ENCODE measurements at places on chromosomes 4 and X.

GRCh38 chr4:77187322-77187721 lies 30.3 kb downstream of the CCNG2 start:
- no peak for DNase-seq

DNA sequence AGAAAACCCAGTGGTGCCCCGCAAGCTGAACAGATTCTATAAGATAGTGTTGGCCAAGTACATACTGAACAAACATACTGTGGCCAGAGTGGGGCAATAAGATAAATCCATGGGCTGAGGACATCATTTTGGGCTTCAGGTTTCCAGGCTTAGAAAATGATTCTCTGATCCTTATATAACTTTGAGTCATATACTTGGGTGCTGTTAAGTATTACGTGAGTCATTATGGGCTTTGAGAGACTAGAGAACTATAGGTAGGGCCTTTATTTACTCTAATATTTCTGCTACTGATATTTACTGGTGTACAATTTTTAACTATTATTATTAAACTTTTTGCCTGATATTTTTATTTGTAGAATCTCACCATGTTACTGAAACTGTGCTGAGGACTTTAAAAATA lies 586.1 kb downstream of the CENPC start:
- no peak for DNase-seq

DNA sequence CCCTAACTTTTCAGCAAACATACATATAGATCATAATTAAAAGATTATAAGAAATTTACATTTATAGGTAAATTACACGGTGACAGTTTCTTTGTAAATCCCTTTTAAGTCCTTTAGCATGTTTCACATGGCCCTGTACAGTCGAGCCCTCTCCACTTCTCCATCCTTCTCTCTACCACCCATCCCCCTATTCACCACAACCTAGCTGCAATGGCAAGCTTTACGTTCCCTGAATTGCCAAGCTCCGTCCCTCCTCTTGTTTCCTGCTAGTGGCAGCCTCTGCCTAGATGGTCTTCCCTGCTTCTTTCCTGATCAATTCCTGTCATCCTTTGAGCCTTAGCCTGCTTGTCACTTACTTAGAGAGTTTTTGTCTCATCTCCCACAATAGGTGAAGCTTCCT lies 116.2 kb downstream of the TMA16 start:
- DNase-seq: no peak

DNA sequence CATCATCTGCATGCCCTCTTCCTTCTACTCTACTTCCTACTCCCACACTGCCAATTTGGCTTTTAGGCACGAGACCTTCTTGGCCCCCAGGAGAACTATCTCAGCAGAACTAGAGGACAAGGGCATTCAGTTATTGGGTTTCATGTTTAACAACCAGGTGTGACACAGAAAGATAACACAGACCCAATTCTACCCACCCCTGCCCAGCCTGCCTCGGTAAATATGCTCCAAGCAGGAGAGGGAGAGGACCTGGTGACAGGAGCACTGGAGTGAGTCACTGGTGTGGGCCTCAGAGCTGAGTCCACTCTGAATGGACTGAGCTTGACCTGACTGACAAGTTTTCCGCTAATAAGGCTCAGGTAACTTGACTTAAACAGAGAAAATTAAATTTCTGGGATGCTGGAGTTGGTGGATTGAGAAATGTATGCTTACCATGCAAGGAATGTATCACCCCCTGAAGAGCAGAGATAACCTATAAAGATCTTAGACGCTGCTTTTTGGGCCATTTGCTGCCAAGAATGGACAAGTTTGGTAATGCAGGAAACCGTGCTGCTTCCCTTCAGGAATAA lies 52.5 kb downstream of the CASP3 start:
- DNase-seq: peak; percentile 8

GRCh38 chr4:49000806-49001205 lies 14.7 kb downstream of the CWH43 start:
- no peak for DNase-seq

- peak; percentile 57 for DNase-seq
Measured at GRCh38 chr4:184807256-184807655, 18.5 kb downstream of the ACSL1 start.

GRCh38 chr4:125283707-125284279 lies 31.0 kb upstream of the FAT4 start:
- peak; percentile 57 for DNase-seq

GRCh38 chr4:182698212-182698611 lies 219.0 kb downstream of the DCTD start:
- peak; percentile 2 for DNase-seq

DNA sequence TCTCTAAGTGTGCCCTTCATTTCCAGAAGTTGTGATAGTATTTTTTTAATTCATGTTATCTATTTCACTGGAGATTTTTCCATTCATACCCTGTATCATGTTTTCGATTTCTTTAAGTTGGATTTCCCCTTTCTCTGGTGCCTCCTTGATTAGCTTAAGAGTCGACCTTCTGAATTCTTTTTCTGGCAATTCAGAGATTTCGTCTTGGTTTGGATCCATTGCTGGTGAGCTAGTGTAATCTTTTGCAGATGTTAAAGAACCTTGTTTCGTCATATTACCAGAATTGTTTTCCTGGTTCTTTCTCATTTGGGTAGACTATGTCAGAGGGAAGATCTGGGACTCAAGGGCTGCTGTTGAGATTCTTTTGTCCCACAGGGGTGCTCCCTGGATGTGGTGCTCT lies 9.1 kb upstream of the SH3BP2 start:
- no peak for DNase-seq

GRCh38 chr4:37446016-37446415 lies 201.5 kb downstream of the NWD2 start:
- DNase-seq: no peak

DNA sequence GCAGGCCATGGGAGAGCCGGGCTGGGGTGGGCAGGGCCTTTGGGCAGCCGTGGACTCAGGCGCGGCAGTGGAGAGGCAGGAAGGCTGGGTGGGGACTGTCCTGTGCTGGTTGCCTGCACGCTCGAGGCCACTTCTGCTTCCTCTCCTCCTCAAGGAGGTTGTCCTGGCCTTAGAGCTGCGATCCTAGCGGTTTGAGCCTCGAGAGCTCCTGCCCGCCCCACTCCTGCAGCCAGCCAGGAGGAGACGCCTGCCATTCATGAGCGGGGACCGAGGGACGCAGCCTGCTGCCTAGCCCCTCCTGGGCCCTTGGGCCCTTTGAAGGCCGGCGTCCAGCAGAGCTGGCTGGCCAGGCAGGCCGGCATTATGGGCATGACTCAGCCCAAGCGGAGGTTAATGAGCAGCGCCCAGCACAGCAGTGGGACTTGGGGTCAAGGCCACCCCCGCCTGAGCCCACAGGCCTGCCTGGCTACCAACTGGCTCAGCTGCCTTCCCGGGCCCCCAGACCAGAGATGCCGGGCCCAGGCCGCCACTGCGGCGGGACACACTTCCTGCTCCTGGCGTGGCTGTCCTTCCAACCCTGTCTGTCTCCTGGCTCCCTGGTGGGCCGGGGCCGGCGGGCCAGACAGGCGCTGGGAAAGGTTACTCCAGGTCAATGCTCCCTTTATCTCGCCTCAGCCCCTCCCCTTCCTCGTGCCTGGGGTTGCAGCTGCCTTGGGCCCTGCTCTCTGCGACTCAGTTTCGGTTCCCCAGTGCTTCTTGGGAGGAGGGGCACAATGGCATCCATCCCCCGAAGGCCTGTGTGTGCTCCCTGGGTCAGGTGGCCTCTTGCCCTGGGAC lies 1.8 kb downstream of the ABCD1 start:
- DNase-seq: peak; percentile 54

DNA sequence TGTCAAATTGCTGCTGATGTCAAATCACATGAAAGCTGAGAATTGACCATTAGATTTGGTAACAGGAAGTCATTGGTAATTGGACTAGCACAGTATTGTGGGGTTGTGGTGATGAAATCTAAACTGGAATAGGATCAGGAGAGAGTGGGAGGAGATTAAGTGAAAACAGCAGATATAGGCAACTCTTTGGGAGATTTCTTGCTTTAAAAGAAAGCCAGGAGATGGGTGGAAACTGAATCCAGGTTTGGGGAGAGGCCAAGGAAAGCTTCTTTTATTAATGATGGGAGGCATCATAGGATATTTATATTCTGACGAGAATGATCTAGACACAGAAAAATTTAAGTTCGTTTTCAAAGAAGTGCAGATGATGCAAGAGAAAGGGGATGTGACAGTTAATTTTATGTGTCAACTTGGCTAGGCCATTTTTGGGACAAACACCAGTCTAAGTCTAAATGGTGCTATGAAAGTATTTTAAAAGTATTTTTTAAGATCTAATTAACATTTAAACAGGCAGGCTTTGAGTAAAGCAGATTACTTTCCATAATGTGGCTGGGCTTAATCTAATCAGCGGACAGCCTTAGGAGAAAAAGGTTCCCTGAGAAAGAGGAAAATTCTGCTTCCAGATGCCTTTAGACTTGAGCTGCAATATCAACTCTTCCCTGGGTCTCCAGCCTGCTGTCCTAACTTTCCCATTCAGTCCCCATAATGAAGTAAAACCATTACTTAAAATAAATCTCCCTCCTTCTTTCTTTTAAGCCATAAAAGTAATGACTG lies 24.7 kb downstream of the SEC24D start:
- DNase-seq: peak; percentile 68

DNA sequence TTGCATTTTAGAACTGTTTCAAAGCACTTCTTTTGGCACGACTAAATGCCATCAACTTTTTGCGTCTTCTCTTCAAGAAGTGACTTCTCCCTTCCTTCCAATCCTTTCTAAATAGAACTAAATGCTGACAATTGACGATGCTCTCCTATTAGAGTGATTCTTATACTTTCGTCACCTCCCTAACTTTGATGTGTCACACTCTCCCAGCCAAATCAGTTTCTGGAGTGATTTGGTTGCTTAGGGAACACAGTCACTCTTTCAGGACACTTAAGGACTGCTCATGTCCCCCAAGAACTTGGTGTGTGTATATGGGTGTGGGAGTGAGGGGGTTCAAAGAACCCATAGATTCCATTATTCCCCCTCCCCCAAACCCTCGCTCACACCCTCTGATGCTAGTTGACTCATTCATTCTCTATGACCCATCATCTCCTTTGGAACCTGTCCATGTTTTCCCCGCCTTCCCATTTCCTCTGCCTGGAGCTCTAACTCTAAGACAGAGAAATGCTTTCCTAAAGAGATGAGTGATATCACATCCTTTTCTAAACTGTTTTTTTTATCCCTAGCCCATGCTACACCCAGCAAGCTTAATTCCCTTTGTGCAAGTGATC lies 26.8 kb upstream of the AREG start:
- peak; percentile 84 for DNase-seq

DNA sequence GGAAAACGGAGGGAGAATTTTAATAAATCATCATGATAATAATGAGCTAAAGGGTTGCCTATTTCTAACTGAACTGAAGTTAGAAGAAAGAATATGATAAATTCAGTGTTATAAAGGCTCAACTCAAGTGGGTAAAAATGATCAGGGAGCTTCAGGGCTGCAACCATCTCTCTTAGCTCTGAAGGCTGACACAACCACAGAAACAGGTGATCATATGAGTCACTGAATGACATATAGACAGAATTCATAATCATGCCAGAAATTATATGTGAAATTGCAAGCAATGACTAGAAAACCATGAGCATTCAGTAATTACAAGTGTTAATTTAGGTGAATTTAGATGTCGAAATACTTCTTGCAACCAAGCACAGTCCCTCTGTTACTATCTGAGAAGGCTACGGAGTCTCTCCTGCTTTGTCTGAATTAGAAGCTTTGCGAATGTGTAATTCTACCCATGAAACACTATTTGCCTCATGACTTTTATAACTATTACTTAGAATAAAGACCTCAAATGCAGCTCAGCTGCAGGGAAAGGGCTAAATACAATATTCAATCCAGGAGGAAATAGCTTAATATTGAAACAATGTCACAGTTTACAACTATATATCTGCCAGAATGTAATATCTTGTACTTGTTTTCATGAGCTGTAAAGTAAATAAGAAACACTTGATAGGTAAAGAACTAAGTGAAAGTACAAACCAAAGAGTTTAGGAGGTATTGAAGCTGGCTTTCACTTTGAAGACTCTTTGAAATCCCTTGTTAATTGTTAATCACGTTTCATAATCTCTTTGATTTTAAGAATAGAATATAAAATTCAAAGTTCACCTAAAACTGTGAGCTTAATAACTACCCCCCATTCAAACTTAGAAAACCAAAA lies 1972.6 kb downstream of the ARAP2 start:
- peak; percentile 3 for DNase-seq

- no peak for DNase-seq
Measured at GRCh38 chrX:136204571-136204970, 46.6 kb downstream of the MAP7D3 start.

- peak; percentile 79 for DNase-seq
Measured at GRCh38 chrX:134642386-134642785, 15.9 kb downstream of the PLAC1 start.

GRCh38 chrX:17183566-17183965 lies 191.4 kb upstream of the NHS start:
- DNase-seq: no peak

DNA sequence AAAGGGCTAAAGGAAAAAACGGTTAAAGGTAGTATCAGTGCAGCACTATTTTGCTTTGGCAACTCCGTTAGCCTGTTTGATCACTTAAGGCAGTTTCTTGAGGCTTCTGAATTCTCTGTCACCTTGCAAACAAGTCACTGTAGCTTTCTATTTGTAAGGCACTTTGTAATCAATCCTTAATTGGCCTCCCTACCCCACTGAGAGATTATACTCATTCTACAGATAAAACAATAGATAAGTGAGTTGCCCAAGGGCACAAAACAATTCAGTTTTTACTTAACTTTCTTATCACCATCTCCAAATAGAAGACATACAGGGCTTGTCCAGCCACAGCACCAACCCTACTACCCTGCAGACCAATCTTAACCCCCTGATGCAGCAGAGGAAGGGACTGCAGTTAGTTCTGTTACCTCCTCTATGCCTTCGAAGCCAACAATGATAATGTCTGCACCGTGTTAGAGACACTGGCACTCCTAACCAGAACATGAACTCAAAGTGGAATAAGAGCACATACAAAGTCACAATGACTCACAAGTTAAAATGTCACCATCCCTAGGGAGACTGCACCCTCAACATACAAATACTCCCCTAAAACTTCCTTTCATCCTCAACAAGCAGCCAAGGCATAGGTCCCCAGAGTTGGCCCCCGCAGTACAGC lies 1.7 kb downstream of the TMEM185A start:
- DNase-seq: no peak

DNA sequence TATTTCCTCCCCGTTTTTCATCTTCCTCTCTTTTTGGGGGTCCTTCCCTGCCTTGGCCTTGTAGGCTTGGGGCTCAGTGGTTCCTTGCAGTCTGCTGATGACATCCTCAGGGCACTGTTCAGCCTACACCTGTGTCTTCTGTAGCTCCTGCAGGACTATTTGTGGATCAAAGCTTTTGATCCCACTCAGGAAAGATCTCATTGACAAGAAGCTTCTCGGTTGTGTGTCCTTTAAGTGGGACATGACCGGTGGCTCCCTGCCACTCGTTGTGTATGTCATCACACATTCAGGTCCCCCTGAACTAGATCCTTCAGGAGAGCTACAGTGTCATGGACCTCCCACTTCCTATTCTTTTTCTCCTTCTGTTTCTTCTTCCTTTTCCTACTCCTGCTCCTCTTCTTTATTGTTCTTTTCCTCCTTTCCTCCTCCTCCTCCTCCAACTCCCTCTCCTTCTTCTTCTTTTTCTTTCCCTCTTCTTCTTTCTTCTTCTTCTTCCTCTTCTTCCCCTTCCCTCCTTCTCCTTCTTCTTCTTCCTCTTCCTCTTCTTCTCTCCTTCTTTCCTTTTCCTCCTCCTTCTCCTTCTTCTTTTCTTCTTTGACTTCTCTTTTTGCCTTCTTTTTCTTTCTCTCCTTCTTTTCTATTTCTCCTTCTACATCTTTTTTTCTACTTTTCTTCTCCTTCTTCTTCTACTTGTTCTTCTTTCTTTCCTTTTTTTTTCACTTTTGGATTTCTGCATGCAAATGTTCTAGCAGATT lies 67.8 kb downstream of the NBDY start:
- DNase-seq: no peak

- peak; percentile 92 for DNase-seq
Measured at GRCh38 chrX:48487362-48487798, 11.4 kb downstream of the FTSJ1 start.
